ENCODE measurements at places on chromosomes 5 and 9. TPM values are rescaled to one million over a fixed set of nuclear protein-coding genes. Genes with fewer than 3 reads are reported as not detected.

The ADGRV1 gene
- 18.2 TPM for total RNA-seq

The MORN5 gene
- total RNA-seq, result not detected

GRCh38 chr5:133612249-133612860 is at the start of gene FSTL4:
Gene FSTL4, minus strand, starts transcription at chr5:133612541.
- peaks cover 5% of the 10 kb centered on the region for H3K4me1 ChIP-seq
- peaks cover 11% of the 10 kb centered on the region for H3K27me3 ChIP-seq
- H3K27ac ChIP-seq, result peak within 1 kb of the TSS; percentile 35
- H3K36me3 ChIP-seq, result no peaks in the 10 kb centered on the region
- DNase-seq, result peak; percentile 65
- peak within 1 kb of the TSS; percentile 85 for H3K4me3 ChIP-seq

DNA sequence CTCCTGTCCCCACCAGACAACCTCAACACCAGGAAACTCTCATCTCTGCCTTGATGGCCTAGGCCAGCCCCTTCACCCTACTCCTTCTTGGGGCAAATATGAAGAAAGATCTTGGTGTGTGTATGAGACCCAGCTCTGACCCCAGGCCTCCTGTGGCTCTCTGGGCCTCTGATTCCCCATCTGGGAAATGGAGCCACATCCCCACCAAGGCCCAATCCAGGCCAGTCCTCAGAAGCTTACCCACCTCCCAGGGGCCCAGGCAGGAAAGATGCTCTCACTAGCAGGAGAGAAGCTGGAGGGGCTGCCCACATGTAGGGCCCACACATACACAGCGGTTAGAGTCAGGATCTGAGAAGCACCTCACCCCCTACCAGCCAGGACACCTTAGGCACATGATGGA is 38.9 kb downstream of the BICD2 start:
- H3K4me1 ChIP-seq, result peaks cover 59% of the 10 kb centered on the region
- peaks cover 5% of the 10 kb centered on the region for H3K36me3 ChIP-seq
- H3K27ac ChIP-seq, result no peak overlapping the region
- no peak for DNase-seq
- H3K4me3 ChIP-seq, result no peak overlapping the region

DNA sequence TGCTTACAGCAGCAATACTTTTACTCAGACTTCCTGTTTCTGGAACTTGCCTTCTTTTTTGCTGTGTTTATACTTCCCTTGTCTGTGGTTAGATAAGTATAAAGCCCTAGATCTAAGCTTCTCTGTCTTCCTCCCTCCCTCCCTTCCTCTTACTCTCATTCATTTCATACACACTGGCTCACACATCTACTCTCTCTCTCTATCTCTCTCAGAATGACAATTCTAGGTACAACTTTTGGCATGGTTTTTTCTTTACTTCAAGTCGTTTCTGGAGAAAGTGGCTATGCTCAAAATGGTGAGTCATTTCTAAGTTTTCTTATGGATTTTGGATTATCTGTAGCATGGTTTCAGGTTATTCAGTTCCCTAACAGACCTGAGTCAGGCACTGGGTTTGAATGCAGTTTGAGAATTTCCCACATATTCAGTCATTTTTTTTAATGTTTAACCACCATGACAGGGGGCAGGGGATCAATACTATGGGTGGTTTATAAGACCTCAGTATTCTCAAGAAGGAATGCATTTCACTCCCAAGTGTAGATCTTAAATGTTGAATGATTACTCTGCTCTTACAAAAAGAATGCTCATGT is at the start of gene IL7R:
IL7R (plus strand) TSS at position 127 of the 587 bp plus-strand sequence; CDS start at position 214, 87 bp downstream.
- no peaks in the 10 kb centered on the region for H3K36me3 ChIP-seq
- no peaks in the 10 kb centered on the region for H3K27me3 ChIP-seq
- H3K4me3 ChIP-seq, result no peak within 1 kb of the TSS
- H3K4me1 ChIP-seq, result no peaks in the 10 kb centered on the region

DNA sequence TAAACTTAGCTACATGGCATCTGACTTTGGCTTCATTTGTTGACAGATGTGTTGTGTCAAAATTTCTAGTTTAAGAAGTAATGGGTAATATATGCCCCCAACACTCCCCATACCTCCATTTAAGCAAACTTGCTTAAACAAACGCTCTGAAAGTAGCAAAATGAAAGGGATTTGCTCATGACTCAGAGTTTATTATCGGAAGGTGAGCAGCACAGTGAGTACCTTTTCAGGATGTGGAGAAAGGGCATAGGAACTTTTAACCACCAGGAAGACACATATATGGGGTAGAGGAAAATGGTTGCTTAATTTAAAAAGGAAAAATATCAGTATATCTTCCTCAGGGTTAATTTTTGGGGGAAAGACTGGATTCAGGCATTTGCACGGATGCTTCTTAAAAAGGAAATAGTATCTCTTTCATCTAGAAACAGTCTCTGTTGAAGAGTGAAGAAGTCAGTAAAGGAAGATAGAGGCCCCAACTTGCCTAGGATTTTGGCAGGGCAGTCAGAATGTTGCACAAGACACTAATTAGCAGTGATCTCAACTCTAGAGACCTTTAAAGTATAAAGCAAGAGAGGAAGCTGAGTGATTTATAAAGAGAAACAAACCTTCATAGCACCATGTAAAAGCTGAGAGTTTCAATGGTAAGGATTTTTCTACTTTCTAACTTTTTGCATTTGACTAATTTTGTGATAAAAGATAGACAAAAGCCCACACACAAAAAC is 155.1 kb downstream of the TRIO start:
- H3K36me3 ChIP-seq, result no peaks in the 10 kb centered on the region
- DNase-seq, result no peak
- peaks cover 7% of the 10 kb centered on the region for H3K27me3 ChIP-seq
- H3K4me1 ChIP-seq, result peaks cover 30% of the 10 kb centered on the region
- H3K4me3 ChIP-seq, result no peak overlapping the region
- peak overlapping the region; percentile 29 for H3K27ac ChIP-seq

DNA sequence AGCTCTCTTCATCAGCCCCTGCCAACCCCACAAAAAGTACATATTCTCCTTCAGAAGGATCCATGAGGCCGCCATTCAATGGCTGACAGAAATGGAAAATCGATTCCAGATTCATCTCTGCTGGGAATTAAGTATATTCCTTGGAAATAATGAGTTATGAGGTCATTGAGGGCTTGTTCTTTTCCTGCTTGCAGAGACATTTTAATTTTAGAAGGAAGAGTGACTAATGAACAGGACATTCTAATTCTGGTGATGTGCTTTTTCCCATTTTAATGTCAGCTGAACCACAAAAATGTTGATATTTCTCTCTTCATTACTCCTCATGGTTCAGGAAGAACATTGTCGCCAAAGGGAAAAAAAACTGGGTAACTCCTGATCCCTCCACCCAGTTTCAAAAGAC is 314.0 kb downstream of the PIK3R1 start:
- DNase-seq, result no peak
- no peaks in the 10 kb centered on the region for H3K27me3 ChIP-seq
- peaks cover 4% of the 10 kb centered on the region for H3K36me3 ChIP-seq
- no peak overlapping the region for H3K4me3 ChIP-seq
- no peak overlapping the region for H3K27ac ChIP-seq
- H3K4me1 ChIP-seq, result peaks cover 7% of the 10 kb centered on the region

The EGFL7 gene
- 8.1 TPM for total RNA-seq

GRCh38 chr9:124164811-124165210 is 92.9 kb upstream of the NEK6 start:
- DNase-seq, result no peak
- H3K27ac ChIP-seq, result no peak overlapping the region
- no peaks in the 10 kb centered on the region for H3K36me3 ChIP-seq
- H3K27me3 ChIP-seq, result no peaks in the 10 kb centered on the region
- no peaks in the 10 kb centered on the region for H3K4me1 ChIP-seq

Measured in glutamatergic neuron (in vitro differentiated cells).